ENCODE measurements at places on chromosomes 2 and 18. TPM values are rescaled to one million over a fixed set of nuclear protein-coding genes. Genes with fewer than 3 reads are reported as not detected.

GRCh38 chr2:45754131-45755010 lies 102.9 kb downstream of the PRKCE start:
- no peak for DNase-seq

- no peak for DNase-seq
Measured at GRCh38 chr2:28906821-28907220, 12.4 kb downstream of the WDR43 start.

- no peak for DNase-seq
Measured at GRCh38 chr2:33336036-33336625, 140.3 kb upstream of the RASGRP3 start.

DNA sequence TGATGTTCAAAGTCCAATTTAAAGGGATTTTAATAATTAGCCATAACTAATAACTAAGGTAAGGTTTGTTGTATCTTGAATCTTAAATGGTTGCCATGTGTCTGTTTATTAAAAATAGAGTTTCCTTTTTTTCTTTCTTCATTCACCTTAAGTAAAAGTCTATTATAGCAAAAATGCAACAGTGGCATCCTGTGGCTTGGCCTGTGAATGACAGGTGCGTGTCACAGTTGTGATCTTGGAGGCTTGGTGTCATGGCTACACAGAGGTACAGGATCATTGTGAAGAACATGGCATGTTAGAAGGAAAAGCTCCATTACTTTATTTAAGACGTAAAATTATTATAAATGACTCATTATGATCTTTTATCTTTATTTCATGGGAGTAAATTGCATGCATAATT lies 246.1 kb downstream of the BCL2 start:
- DNase-seq, result no peak

- DNase-seq, result peak; percentile 59
Measured at GRCh38 chr2:88852753-88853402, 161.4 kb downstream of the RPIA start.

GRCh38 chr2:236113948-236114347 lies 54.2 kb downstream of the GBX2 start:
- DNase-seq, result no peak

DNA sequence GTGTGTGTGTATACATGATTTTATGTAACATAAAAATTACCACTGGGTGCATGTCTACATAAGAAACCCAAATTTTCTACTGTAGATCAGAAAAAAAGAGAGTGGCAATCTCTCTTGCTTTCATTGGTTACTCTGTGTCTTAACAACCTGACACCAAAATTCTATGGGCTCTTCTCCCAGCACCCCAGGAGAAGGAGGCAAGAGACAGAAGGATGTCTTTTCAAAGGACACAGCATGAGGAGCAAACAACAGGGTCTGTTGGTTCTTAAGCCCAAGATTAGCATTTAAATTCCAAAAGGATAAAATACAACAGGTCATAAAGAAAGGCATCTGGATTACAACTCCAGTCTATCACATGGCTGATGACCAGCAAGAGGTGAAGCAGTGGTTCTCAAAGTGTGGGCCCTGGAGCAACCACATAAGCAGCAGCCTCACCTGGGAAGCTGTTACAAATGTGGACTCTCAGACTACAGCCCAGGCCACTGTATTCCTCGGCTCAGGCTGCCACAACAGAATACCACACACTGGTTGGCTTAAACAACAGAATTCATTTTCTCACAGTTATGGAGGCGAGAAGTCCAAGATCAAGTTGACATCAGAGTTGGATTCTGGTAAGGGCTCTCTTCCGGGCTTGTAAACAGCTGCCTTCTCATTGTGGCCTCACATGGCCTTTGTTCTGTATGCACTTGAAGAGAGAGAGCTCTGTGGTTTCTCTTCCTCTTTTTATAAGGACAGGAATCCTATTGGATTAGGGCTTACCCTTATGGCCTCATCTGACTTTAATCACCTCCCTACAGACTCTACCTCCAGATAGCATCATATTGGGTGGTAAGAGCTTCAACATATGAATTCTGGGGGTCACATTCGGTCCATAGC lies 79.8 kb upstream of the RNF152 start:
- peak; percentile 60 for DNase-seq

DNA sequence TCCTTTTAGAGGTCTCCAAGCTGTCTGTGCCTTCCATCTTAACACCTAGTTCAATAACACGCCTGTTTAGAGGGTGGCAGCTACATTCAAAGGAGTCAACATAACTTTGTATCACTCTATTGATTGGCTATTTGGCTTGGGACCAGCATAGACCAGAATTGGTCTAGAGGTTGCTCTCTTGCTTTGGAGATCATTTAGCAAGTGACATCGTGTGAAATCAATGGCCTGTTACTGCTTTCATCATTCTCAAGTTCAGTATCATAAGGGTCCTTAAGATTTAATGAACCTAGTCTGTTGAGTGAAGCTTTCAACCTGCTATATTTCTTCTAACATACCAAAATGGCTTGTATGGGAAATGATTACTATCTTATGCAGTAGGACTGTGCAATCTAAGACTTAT lies 768.2 kb downstream of the NRXN1 start:
- no peak for DNase-seq

DNA sequence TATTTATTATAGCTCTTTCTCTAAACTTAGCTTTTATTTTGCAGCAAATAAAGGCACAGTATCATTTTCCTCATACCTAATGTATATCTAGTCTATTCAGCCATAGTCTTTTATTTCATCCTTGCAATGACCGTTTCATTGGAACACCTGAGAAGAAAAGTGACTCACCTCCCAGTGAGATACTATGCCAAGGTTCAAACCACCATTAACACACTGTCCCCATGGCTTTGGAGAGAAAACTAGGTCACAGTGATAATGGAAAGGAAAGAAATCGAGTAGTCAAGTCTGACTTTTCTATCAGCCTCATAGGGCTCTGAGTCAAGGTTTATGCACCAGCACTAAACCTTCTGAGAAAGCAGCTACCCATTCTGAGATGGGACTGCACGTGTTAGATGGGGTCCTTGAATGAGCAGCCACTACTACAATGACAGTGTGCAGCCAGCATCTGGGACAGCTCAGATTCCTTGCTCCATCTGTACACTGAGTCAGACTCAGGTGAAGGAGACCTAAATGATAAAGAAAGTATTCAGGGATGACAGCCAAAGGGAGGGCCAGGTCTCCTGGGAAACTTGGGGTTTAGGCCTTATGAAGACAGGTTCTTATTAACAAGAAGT lies 971.1 kb upstream of the ACVR2A start:
- DNase-seq, result no peak

- DNase-seq, result no peak
Measured at GRCh38 chr2:11160731-11161455, 5.6 kb downstream of the SLC66A3 start.

- peak; percentile 16 for DNase-seq
Measured at GRCh38 chr2:53826587-53827397, 33.0 kb downstream of the GPR75 start.

DNA sequence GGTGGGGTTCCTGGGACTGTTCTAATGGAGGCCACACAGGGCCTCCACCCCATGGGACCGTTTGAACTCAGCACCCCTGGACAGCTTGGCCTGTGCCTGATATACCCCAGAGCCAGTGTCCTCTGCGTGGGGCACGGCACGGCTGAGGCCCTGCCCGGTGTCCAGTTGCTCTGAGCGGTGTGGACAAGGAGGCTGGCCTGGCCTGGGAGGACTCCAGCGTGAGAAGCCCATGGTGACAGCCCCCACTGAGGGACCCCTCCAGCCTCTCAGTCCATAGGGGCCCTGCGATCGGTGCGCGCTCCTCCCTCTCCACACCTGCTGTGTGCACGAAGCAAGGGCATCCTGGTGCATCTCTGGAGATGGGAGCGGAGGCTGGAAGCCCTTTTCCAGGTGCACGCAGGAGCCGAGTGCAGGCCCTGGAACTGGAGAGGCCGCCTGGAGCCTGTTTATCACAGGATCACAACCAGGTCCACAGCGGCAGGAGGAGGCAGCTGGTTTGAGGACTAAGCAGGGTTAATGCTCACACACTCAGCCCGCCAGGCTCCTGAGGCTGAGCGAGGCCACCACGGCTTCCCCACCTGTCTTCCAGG lies 120.2 kb downstream of the PTGR3 start:
- DNase-seq, result no peak

DNA sequence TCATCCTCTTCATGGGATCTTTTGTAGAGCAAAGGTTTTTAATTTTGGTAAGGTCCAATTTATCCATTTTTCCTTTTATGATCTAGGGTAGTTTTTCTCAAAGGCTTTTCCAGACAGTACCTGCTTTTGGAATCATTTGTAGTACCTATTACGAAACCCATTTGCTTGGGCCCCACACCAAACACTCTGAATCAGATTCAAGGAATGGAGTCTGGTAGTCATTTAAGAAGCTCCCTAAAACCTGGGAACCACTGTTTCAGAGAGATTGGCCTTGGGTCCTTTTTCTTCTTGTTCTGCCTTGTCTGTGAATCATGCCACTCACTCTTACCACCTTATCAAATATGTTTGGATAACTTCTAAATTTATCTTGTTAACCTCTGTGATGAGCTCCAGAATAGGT lies 40.3 kb downstream of the OSBPL6 start:
- no peak for DNase-seq

GRCh38 chr2:182921234-182921633 lies 54.8 kb upstream of the FRZB start:
- no peak for DNase-seq

GRCh38 chr2:215931256-215931903 lies 82.0 kb downstream of the MREG start:
- DNase-seq, result peak; percentile 75

DNA sequence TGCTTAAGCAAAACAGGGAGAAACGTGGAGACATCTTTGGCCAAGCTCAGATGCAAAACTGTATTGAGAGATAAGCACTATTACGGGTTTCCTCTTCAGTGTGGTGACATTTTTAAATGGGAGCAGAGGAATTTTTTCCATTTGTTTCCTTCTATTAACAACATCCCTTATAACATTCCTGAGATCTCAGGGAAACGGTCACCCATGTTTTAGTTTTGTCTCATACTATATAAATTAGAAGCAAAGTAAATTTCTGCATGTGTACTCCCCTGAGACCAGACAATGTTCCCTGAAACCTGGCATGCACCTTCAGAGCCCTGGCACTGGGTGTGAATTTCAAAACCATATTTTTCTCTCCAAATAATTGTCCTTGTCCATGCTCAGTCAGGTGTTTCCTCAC lies 57.6 kb upstream of the RNF152 start:
- no peak for DNase-seq

DNA sequence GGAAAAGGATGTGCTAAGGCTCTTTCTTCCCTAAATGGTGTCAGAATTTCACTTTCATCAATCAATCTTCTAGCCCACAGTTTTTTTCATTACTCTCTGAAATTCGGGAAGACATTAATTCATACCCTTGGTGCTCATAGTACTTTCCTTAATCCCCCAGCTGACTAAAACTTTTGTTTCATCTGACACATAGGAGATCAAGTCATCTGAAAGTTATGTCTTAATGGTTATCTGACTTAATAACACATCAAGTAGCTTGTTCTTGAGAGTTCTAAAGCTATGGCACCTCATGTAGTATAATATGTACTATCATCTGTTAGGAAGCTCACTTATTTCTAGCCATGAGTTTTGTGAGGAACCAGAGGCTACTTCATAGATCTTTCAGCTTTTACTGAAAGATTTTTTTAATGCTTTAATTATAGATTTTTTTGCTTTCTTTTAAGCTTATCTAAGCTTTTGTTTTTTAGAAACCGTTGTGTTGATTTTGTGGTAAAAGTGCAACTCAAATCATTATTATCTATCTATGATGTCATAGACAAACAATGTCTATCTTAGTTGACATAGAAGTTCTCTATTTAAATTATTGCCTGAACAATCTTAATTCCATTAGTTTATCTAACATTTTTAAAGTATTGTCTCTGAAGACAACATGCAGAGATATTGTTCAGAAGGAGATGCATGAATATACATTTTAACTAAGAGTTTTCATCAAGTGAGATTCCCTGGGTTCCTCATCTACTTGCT lies 93.6 kb upstream of the UBXN4 start:
- no peak for DNase-seq

DNA sequence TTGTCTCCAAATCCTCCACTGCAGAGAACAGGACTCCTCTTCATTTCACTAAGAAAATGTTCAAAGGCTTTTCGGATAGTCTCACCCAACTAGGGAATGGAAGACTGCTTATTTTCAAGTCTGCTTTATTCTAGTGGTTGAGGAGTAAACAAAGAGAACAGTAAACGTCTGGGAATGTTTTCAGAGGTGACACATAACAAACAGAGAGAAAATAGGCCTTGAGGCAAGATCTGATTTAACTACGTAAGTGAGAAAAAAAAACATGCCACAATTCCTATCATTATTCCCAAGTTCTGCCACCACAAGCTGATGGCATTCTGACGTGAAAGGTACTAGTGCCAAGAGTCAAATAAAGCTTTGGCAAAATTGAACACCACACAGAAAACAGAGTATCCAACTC lies 16.7 kb upstream of the WIPF1 start:
- peak; percentile 87 for DNase-seq

GRCh38 chr2:104429639-104430358 lies 424.1 kb upstream of the POU3F3 start:
- DNase-seq, result no peak

- DNase-seq, result peak; percentile 64
Measured at GRCh38 chr2:231900486-231900942, 25.7 kb downstream of the NPPC start.

GRCh38 chr2:44886414-44886813 lies 55.1 kb upstream of the SIX3 start:
- DNase-seq, result peak; percentile 32

- no peak for DNase-seq
Measured at GRCh38 chr18:66990909-66991308, 387.0 kb upstream of the CDH19 start.

GRCh38 chr2:86224645-86225355 lies 25.5 kb downstream of the MRPL35 start:
- no peak for DNase-seq

GRCh38 chr2:8115966-8116365 lies 565.9 kb upstream of the ID2 start:
- peak; percentile 54 for DNase-seq

- DNase-seq, result no peak
Measured at GRCh38 chr2:63058921-63059792, 8.5 kb downstream of the OTX1 start.

ERFE gene
- 0.10 TPM for total RNA-seq

PDE6D gene
- total RNA-seq, result 77.3 TPM

CAVIN2 gene
- total RNA-seq, result not detected

GRB14 gene
- not detected for total RNA-seq

GCG gene
- total RNA-seq, result 0.39 TPM

AQP12A gene
- total RNA-seq, result not detected

C2orf72 gene
- 0.48 TPM for total RNA-seq

RFX8 gene
- total RNA-seq, result 10.8 TPM

MLPH gene
- total RNA-seq, result 121 TPM

CNTNAP5 gene
- total RNA-seq, result not detected

CXCR2 gene
- not detected for total RNA-seq

CYP27C1 gene
- 3.5 TPM for total RNA-seq

CRYBA2 gene
- total RNA-seq, result 0.20 TPM

CHRNA1 gene
- total RNA-seq, result 7.5 TPM

NR4A2 gene
- 0.96 TPM for total RNA-seq

RESP18 gene
- not detected for total RNA-seq

FHOD3 gene
- 13.7 TPM for total RNA-seq

CFAP221 gene
- not detected for total RNA-seq

Data from RPMI7951 (cell line).